Activated naive CD8-positive, alpha-beta T cell treated with anti-CD3 and anti-CD28 coated beads, Interleukin-2, amount 10 ng/mL, durations not matched to agents 7 days and 5 days (primary cell): ENCODE measurements at places on chromosomes 6 and 20. TPM values are rescaled to one million over a fixed set of nuclear protein-coding genes. Genes with fewer than 3 reads are reported as not detected.

DNA sequence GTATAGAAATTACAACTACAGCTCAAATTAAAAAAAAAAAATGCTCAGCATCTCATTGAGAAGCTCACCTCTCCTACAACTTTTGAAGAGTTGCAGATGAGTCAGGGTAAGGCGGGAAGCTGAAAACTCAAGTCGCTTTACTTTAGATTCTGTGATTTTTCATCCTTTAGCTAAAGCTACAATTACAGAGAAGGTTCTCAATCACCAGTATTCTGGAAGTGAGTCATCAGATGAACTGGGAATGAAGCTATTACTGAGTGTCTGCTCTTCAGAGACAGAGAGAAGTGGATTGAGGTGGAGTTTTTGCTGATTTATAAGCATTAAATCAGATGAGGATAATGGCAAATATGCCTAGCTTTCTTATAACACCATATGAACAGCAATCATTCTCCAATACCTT lies 91.9 kb downstream of the TFAP2A start:
- DNase-seq: no peak

- DNase-seq: no peak
These were observed 48.6 kb downstream of the RAB44 start for GRCh38 chr6:36746251-36746650.

GRCh38 chr6:167116109-167116837 lies 6.6 kb upstream of the CCR6 start:
- DNase-seq: no peak

DNA sequence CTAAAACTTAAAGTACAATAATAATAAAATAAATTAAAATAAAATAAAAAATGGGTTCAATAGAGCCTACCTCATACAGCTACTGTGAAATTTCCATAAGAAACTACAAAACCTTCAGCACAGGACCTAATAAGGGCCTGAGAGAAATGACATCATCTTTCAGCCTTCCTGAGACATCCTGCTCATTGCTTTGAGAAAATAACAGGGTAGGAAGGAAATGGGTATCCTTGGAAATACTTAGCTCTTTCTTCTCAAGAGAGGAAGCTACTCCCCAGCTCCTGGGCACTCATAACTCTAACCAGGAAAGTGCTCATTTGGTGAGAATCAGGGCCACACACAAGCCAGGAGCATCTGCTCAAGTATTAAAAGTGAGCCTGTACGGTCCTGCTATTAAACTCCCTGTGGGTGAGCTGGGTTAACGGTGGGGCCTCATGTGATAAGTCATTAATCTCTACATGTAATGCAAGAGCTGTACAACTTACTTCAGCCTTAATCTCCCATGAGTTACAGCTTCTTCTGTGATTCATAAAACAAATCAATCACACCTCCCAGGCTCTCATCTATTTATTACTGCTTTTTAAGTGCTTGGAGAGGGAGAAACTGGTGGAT lies 141.4 kb downstream of the MAFB start:
- no peak for DNase-seq

DNA sequence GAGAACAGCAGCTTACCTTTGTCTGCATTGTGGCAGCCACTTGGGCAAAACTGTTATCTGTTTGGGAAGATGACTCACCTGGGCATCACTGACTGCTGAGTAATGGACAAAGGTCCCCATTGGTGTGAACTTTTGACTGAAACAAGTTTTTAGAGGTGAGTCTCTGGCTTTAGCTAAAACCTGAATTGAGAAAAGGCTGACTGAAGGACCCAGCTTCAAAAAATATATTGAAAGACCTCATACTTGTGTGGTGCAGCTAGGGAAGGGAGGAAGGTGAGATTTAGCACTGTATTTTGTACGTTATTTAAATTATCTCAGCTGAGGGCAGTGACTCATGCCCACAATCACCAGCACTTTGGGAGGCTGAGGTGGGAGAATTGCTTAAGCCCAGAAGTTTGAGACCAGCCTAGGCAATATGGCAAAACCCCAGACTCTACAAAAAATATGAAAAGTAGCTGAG lies 4.5 kb upstream of the CITED2 start:
- DNase-seq: no peak

DNA sequence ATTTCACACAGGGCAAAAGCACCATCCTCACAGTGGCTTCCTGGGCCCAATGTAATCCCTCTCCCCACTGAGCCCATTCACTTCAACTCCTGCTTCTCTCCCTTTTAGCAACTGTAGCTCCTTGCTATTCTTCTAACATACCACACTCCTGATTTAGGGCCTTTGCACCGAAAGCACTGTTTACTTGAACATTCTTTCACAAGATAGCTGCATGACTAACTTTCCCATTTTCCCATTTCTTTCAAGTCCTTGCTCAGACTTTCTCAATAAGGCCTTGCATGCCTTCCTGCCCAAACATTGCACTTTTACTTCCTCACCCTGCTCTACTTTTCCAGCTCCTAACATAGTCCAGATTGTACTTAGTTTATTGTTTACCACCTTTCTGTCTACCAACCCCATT lies 73.0 kb downstream of the SHPRH start:
- DNase-seq: no peak

DNA sequence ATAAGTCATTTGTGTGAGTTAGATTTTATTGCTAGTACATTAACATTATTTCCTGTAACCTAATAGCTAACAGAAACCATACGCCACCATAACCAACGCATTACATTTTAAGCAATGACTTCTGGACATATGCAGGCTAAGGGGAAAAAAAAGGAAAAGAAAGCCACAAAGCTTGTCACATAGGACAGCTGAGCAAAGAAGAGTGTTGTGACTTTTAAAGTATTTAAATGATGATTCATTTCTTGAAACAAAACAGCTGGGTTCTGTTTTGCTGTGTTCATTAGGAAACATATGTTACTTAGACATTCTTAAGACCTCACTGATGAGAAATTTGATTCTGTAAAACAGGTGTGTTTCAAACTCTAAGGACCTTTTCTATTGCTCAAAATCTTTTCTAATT lies 171.4 kb downstream of the COL9A1 start:
- DNase-seq: no peak

- DNase-seq: no peak
These were observed 9.6 kb upstream of the LY6G5C start for GRCh38 chr6:31690231-31691077.

GRCh38 chr6:95280686-95281273 lies 296.6 kb upstream of the MANEA start:
- DNase-seq: no peak

DNA sequence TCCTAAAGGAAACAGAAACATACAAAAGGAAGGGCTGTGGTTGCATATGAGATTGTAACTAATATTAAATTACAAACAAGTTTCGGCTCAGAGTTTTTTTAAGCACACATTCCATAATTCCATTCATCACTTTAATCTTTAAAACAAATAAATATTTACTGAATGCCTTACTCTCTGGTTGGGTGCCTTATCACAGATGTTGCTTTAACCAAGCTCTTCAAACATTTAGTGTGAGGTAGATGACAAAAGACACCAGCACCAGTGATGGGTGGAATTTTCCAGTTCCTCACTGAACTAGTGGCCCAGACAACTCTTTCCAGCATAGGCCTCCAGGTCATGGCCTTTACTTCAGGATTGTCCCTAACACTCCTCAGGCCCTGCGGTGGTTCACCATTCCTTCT lies 58.7 kb downstream of the ARHGAP18 start:
- no peak for DNase-seq

- no peak for DNase-seq
These were observed 308.9 kb upstream of the EXOC2 start for GRCh38 chr6:1001655-1002349.

GRCh38 chr20:19903168-19903811 lies 113.9 kb upstream of the NAA20 start:
- DNase-seq: no peak

DNA sequence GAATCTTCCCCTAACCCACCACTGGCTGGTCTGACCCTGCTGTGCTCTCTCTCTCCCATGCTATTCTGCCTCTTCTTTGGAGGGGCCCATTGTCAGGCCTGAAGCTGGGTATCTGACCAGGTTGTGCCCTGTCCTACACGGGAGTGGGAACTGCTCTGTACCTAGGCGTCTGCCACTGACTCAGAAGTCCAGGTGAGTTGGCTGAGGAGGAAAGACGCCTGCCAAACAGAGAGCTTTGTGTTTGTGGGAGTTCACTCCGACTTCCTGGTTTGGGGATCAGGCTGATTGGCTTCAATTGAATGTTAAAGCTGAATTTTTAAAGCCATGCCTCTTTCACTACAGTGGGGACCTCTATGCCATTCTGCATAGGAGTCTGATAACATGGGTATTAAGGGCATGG lies 136.0 kb downstream of the CCDC170 start:
- no peak for DNase-seq

GRCh38 chr6:131804131-131804530 lies 3.7 kb upstream of the ENPP1 start:
- no peak for DNase-seq

- no peak for DNase-seq
These were observed 1.6 kb downstream of the CEP43 start for GRCh38 chr6:167000759-167001158.

GRCh38 chr6:33433001-33433543 lies 13.2 kb downstream of the SYNGAP1 start:
- no peak for DNase-seq

GRCh38 chr6:43013097-43013842 lies 476 bp downstream of the MEA1 start:
- no peak for DNase-seq

GRCh38 chr6:157013649-157014304 lies 236.6 kb downstream of the ARID1B start:
- no peak for DNase-seq

- no peak for DNase-seq
These were observed 313.0 kb upstream of the AGPAT4 start for GRCh38 chr6:161586887-161587286.

- DNase-seq: no peak
These were observed 2.0 kb downstream of the EEF1E1 start for GRCh38 chr6:8100159-8100854.

GRCh38 chr20:46312075-46312944 lies 4.0 kb upstream of the CDH22 start:
- DNase-seq: no peak

- no peak for DNase-seq
These were observed 106.2 kb downstream of the UBE3D start for GRCh38 chr6:82959385-82959941.

DNA sequence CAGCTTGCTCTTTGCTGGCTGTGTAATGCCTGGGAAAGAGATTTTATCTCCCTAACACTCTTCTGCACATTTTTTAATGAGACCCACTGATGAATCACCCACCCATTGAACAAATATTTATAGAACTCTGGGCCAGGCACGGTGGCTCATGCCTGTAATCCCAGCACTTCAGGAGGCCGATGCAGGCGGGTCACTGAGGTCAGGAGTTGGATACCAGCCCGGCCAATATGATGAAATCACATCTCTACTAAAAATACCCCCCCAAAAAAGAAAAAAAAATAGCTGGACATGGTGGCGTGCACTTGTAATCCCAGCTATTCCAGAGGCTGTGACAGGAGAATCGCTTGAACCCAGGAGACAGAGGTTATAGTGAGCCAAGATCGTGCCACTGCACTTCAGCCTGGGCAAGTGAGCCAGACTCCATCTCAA lies 82.1 kb upstream of the SIRPA start:
- no peak for DNase-seq

DNA sequence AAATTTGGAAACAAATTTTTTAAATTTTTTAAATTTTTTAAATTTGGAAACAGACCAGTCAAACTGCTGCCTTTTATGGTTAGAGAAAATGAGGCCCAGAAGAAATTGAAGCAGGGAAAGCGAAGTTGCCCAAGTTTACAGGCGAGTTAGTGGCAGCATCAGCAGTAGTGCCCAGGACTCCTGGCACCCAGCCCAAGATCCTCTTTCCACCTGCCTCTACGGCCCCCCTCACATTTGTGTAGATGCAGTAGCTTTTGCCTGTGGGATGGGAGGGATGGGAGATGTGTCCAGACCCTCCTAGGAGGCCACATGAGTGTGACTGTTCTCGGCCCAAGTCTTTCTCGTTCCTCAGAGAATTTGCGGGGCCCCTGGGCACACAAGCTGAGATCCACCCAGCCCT lies 49.8 kb downstream of the HNF4A start:
- DNase-seq: no peak

DNA sequence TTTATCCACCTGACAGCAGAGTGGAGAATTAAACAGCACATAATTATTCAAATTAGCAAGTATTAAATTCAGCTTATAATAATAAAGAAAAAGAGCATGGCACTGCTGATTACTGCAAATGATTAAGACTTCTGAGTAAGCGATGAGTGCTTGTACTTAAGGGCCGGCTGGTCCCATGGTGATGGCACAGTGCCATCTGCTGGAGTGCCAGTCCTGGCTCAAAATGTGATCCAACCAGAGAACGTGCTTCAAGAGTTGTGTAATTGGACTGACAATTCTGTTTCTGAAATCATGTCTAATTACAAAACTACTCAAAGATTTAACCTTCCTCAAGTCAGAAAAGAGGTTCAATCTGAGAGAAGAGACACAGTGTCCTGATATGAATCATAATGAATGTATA lies 181.6 kb upstream of the RGS17 start:
- peak; percentile 27 for DNase-seq

GRCh38 chr6:13648850-13649249 lies 33.7 kb downstream of the NOL7 start:
- DNase-seq: no peak

The C20orf202 gene
- 0.26 TPM for total RNA-seq

The RPS21 gene
- 2,045 TPM for total RNA-seq

The ISM1 gene
- total RNA-seq: 2.3 TPM

The OPRM1 gene
- total RNA-seq: not detected

The VSX1 gene
- total RNA-seq: not detected

The TMEM74B gene
- total RNA-seq: 3.5 TPM

The GFRAL gene
- total RNA-seq: not detected

The OR2H2 gene
- not detected for total RNA-seq

The OR2B6 gene
- total RNA-seq: not detected

The COL10A1 gene
- total RNA-seq: not detected

The NCOA3 gene
- total RNA-seq: 74.2 TPM

The ATRN gene
- total RNA-seq: 9.8 TPM

The FAM162B gene
- total RNA-seq: not detected

The TREM2 gene
- total RNA-seq: 2.8 TPM

The PXMP4 gene
- total RNA-seq: 13.4 TPM

The TUBB2B gene
- not detected for total RNA-seq

The ROS1 gene
- not detected for total RNA-seq

The TFAP2A gene
- total RNA-seq: not detected

The HUS1B gene
- total RNA-seq: 2.0 TPM

The TBC1D32 gene
- total RNA-seq: 13.1 TPM

The TCEA2 gene
- total RNA-seq: 74.9 TPM

The PRR18 gene
- total RNA-seq: not detected

The FANCE gene
- total RNA-seq: 15.9 TPM

The ZC3H12D gene
- total RNA-seq: 25.5 TPM

The TRIM40 gene
- not detected for total RNA-seq

The LINC00237 gene
- total RNA-seq: 0.33 TPM

The PRRT1 gene
- total RNA-seq: 1.1 TPM
